ENCODE measurements at places on chromosomes 7 and 10. TPM values are rescaled to one million over a fixed set of nuclear protein-coding genes. Genes with fewer than 3 reads are reported as not detected.

C10orf67 gene
- not detected for total RNA-seq

ATOH7 gene
- not detected for total RNA-seq

CDNF gene
- total RNA-seq, result 0.44 TPM

GSTO2 gene
- total RNA-seq, result 0.30 TPM

PSAP gene
- total RNA-seq, result 782 TPM

CPA4 gene
- 1.1 TPM for total RNA-seq

GHRHR gene
- total RNA-seq, result not detected

ZNF853 gene
- 0.07 TPM for total RNA-seq

SLC18A3 gene
- not detected for total RNA-seq

ADIRF gene
- total RNA-seq, result 71.8 TPM

RSPH10B gene
- 0.05 TPM for total RNA-seq

OR6B1 gene
- total RNA-seq, result not detected

ASAH2 gene
- total RNA-seq, result 0.64 TPM

GLI3 gene
- 3.8 TPM for total RNA-seq

POMZP3 gene
- total RNA-seq, result 9.7 TPM

GPR26 gene
- not detected for total RNA-seq

TBX20 gene
- not detected for total RNA-seq

RET gene
- 0.94 TPM for total RNA-seq

CHN2 gene
- 2.7 TPM for total RNA-seq

OR2A5 gene
- total RNA-seq, result not detected

FBXO24 gene
- total RNA-seq, result not detected

TACC2 gene
- total RNA-seq, result 20.7 TPM

LRRTM3 gene
- not detected for total RNA-seq

TEX36 gene
- not detected for total RNA-seq

REPIN1 gene
- total RNA-seq, result 124 TPM

PDE6C gene
- total RNA-seq, result not detected

ATXN7L1 gene
- total RNA-seq, result 4.4 TPM

TMEM273 gene
- 3.1 TPM for total RNA-seq

CTTNBP2 gene
- 0.27 TPM for total RNA-seq

MYL10 gene
- not detected for total RNA-seq

RELN gene
- total RNA-seq, result 27.9 TPM

SPDYE18 gene
- total RNA-seq, result 0.07 TPM

SLC26A5 gene
- not detected for total RNA-seq

SLC35B4 gene
- 12.7 TPM for total RNA-seq

BLVRA gene
- 58.6 TPM for total RNA-seq

GLCCI1 gene
- 0.54 TPM for total RNA-seq

All from mammary microvascular endothelial cell (primary cell).